NCI-H510A treated with DMSO at 0.1 percent for 48 hours (cell line): ENCODE measurements at places on chromosomes 16 and 17.

- DNase-seq = no peak
Measured at GRCh38 chr17:61423967-61424649, 24.5 kb downstream of the TBX2 start.

- no peak for DNase-seq
Measured at GRCh38 chr17:3475251-3475685, 529 bp upstream of the ASPA start.

DNA sequence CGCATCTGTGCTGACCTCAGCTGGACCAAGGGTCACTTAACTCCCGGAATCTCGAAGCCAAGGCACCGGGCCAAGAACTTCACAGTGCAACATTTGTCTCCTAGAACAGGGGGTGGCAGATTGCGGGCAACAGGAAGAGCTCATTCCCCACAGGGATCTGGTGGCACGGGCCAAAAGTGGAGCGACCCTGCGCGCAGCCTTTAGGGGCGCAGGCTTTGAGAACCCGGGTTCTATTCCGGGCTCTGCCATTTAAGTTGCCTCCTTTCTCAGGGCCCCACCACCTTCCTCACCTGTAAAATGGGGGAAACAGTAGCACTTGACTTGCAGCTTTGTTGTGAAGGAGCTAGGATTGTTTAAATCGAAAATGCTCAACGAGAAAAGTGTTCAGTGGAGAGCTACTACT lies 651 bp downstream of the SHMT1 start:
- DNase-seq = peak; percentile 13

GRCh38 chr17:63589646-63590045 lies 11.0 kb upstream of the TACO1 start:
- no peak for DNase-seq

DNA sequence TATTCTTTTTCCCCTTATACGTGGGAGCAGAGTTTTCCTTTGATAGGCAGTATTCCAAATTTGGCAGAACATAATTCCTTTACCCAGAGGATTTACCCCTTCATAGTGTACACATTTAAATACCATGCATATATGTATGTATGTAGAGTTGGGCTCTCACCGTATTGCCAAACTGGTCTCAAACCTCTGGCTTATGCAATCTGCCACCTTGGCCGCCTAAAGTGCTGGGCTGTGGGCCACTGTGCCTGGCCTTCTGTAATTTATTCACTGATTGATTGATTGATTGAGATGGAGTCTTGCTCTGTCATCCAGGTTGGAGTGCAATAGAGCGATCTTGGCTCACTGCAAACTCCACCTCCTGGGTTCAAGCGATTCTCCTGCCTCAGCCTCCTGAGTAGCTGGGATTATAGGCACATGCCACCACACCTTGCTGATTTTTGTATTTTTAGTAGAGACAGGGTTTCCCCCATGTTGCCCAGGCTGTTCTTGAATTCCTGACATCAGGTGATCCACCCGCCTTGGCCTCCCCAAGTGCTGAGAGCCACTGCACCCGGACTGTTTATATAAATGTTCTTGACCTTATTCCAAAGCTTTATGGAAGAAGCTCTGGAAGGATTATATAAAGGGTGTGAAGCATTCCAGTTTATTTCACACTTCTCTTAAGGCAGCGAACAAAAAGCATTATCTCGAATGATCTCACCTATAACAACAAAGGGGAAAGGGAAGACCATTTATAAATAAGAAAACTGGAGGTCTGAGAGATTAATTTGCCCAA lies 14.9 kb downstream of the GLG1 start:
- no peak for DNase-seq

- DNase-seq = peak; percentile 43
Measured at GRCh38 chr17:28597606-28598383, 1.0 kb downstream of the SPAG5 start.

DNA sequence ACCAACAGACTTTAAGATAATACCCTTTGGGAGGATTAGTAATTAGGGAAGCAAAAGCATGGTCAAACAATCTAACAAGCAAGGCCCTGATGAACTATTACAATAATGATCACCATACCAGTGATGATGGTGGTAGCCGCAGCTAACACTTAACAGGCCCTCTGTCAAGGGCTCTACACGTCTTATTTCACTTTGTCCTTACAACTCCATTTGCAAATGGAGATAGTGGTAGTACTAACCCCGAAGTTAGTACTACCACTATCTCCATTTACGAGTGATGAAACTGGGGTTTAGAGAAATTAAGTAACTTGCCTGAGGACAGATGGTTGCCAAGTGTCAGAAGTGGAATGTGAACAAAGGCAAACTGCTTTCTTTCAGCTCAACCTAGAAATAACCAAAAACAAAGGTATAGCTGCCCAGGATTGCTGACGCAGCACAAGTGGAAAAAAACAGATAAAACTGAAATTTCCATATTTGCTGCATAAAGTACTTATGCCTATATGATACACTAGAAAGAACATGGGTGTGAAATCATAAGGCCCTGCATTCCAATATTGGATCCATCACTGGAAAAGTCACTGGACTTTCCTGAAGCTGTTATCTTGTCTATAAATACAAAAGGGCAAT lies 24.6 kb downstream of the CEP112 start:
- no peak for DNase-seq

- no peak for DNase-seq
Measured at GRCh38 chr16:11045846-11046245, 101.5 kb downstream of the CLEC16A start.

DNA sequence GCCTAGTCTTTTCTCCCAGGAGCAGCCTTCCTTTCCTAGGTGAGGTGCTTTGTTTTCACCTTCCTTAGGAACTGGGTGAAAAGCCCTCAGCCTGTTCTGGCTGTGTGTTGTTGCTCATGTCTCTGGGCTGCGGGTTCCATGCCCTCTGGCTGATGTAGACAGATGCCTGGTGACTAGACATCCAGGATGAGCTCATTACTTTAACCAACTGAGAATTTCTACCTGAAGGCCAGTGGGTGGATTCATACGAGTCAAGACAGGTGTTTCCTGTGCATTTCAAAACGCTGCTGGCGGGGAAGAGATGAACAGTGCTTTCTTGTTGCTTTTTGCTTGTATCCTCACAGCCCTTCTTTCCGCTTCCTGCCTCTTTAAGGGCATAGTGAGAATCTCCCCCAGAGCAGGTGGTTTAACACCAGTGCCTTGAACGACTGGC lies 22.3 kb downstream of the SAP30BP start:
- DNase-seq = peak; percentile 40

DNA sequence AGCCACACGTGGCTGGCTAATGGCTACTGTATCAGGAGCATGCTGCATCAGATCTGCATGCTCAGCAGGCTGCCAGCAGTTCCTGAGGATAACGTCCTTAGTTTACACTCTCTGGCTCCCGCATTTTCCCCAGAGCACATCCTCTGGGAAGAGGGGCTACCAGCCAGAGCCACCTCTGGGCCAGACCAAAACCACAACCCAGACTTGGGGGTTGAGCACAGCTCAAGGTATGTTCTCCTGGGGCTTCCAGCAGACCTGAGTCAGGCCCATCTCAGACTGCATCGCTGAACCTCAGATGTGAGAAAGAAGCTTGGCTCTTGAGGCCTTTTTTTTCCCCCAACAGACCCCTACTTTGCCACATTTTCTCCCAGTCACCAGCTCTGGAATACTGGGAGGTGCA lies 23.7 kb upstream of the WSCD1 start:
- no peak for DNase-seq

GRCh38 chr17:75011401-75012095 lies 922 bp upstream of the MRPL58 start:
- DNase-seq = peak; percentile 34

GRCh38 chr16:8571061-8571596 lies 19.2 kb downstream of the TMEM114 start:
- DNase-seq = no peak

- peak; percentile 29 for DNase-seq
Measured at GRCh38 chr16:14011846-14012245, 59.3 kb upstream of the MRTFB start.

DNA sequence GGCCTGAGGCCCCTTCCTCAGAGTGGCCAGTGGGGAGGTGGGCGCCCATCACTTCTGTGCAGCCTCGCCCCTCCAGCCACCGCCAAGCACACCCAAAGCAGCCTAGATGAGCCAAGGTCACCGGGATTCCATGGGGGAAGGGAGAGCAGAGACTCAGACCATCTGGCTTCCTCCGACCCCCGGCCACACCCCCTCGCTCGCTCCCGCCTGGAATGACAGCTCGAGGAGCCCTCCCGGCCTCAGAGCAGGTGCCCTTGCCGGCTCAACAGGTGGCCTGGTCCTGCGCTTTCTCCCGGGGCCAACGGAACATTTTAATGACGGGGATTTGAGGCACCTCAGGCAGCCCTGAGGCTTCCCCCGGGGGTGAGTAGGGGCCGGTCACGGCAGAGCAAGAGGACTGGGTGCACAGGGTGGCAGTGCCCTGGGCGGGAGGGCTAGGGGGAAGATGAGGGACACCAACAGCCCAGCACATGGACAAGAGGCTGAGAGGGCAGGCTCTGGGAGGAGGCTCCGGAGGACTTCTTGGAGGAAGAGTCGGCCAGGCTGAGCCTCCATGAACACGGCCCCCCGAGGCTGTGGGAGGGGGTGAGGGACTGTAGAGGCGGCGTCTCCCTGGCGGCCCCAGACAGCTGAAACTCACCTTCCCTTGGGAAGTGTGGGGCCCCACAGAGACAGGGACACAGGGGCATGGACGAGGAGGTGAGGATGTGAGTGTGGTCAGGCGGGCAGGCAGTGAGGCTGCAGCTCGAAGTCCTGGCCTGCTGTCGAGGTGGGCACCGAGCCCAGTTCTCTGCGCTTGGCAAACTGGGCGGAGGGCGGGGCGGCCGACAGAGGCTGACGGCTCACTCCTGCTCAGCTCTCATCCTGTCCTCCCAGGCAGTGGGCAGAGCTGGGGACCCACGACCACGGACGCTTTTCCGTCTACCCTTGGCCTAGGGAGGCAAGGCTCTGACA lies 12.5 kb upstream of the C1QTNF8 start:
- DNase-seq = no peak

DNA sequence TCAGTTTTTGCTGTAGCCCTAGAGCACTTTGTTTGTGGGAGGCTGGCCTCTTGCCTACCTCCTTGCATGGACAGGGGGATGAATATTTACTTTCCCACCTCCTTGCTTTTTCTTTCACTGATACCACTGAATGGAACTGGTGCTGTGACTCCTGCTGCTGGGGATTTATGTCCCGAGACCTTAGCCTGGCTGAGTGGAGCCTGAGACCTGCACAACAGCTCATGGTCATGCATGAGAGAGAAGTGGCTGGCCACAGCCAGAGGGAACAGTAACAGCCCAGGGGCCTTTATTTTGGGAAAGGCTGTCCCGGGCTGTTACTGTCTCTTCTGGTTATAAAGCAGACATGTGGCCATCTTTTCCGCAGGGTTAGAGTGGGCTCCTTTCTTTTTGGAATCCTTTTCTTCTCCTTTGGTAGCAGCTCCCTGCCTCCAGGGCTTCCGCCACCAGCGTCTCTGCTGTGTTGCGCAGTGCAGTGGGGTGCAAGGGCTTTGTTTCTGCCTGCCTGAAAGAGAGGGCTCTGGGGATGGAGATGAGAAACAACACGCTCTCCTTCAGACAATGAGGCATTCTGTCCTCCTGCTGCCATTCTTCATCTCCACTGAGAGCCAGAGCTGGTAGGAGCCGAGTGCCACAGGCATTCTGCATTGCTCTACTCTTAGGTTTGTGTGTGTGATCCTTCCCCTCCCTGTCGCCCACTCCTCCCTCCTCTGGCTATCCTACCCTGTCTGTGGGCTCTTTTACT lies 14.5 kb downstream of the SNX11 start:
- peak; percentile 98 for DNase-seq

DNA sequence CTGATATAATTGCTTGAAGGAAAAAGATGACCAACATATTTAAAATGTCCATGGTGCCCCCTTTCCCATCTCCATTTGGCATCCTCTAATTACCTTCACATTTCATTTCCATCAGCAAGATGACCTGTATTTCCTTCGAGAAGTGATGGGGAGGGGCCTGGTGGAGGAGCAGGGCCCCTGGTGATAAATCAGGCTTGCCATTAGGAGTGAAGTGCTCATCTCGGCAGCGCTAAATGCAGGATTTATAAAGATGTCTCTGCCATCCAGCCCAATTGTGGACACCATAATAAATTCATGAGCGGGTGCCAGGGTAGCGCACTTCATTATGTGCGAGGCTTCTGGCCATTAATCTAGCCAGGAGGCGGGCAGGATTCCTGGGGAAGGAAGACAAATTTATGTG lies 101.5 kb upstream of the IRX6 start:
- DNase-seq = no peak

DNA sequence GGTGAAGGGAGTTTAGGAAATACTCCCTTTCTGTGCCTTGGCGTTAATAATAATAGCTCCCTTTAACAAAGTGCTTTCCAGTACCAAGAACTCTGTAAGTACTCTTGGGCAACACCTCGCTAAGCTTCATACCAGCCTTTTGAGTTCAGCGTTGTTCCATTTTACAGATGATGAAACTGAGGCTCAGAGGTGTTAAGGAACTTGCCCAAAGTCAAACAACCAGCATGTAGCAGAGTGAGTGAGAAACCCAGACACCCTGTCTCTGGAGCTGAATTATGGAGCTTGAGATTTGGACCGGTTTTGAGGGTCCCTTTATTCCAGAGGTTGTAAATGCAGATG lies 607 bp downstream of the KATNIP start:
- no peak for DNase-seq

DNA sequence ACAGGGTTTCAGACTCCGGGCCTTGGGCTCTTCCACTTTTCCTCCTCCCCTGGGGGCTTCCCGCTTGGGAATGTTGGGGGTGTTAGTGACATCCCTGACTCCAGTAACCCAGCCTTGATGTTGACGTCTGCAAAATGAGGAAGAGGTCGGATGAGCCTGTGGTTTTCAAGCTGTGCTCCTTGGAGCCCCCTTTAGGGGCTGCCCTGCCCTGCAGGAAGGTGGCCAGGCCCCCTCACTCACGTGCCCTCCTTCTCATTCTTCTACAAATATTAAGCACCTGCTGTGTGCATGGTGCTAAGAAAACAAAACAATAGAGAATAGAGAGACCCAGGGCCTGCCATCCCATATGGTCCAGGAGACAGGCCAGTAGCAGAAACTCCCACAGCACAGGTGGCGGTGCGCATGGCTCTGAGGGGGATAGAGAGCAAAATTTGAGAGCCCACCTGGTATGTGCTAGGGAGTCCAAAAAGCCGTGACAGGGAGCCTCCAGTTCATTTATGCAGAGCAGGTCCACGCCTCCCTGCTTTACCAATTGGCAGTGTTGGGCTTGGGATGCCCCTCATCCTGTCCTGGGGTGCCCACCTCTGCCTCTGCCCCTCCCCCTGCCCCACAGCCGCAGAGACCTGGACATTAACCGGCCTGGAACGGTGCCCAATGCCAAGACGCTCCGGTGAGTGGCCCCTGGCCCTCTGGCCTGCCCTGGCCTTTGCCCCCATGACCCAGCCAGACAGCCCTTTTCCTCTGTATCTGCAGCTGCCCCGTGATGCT lies 7.4 kb downstream of the NDRG4 start:
- DNase-seq = no peak

- no peak for DNase-seq
Measured at GRCh38 chr17:76309461-76309860, 1.4 kb upstream of the QRICH2 start.
